ENCODE measurements at places on chromosomes 12 and 14.

GRCh38 chr12:58919231-58920101, 838 bp downstream of the LRIG3 start:
- no peak for DNase-seq

DNA sequence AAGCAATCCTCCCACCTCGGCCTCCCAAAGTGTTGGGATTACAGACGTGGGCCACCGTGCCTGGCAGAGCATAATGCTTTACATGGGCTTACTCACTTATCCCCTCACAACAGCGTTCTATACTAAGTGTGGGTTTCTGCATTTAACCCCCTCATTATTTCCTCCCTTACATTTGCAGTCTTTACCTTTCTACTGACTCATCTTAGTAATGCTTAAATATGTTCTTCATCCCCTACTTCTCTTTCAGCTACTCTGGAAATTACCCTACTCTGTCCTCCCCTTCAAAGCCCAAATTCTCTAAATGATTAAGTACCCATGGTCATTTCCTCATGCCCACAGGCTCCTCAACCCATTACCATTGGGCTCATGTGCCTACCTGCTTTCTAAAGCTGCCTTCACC, 40.7 kb downstream of the NKX2-1 start:
- no peak for DNase-seq

- DNase-seq: no peak
Measured at GRCh38 chr12:89082370-89082753, 269.9 kb downstream of the DUSP6 start.

GRCh38 chr12:54460317-54460923, 13.0 kb downstream of the GTSF1 start:
- DNase-seq: no peak

- no peak for DNase-seq
Measured at GRCh38 chr12:100901266-100901665, 106.7 kb downstream of the ANO4 start.

DNA sequence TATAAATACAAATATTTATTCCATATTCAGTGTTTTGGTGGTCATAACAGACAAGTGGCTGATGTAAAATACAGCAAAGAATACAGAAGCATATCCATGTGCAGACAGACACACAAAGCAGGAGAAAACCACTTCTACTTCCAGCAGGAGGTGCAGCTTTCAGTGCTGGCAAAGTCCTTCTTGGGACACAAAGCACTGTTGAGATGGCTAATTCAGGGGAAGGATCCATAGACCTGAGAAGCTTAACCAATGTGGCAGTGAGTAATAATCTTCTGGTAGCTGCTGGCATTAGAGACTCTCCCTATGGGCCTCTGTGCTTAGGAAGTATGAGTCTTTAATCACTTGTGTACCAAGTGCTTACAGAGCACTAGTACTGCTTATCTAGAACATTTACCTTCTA, 26.8 kb downstream of the AMN1 start:
- no peak for DNase-seq

DNA sequence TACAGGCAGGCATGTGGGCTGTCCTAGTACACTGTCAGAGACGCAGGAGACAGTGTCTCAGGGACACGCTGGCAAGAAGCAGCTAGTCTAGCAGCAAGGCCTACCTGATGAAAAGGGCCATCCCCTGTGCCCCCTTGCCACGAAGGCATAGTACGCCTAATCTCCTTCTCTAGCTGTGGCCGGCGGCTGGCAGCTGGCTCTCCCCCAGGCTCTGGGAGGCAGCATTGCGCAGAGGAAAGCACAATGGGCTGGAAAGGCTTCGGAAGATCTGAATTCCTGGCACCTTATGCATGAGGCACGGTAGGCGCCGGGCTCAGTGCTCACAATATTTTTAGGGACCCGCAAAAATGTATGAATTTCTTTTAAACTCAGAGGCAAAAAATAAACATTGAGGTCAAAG, 16.0 kb upstream of the PLEKHH1 start:
- DNase-seq: no peak

DNA sequence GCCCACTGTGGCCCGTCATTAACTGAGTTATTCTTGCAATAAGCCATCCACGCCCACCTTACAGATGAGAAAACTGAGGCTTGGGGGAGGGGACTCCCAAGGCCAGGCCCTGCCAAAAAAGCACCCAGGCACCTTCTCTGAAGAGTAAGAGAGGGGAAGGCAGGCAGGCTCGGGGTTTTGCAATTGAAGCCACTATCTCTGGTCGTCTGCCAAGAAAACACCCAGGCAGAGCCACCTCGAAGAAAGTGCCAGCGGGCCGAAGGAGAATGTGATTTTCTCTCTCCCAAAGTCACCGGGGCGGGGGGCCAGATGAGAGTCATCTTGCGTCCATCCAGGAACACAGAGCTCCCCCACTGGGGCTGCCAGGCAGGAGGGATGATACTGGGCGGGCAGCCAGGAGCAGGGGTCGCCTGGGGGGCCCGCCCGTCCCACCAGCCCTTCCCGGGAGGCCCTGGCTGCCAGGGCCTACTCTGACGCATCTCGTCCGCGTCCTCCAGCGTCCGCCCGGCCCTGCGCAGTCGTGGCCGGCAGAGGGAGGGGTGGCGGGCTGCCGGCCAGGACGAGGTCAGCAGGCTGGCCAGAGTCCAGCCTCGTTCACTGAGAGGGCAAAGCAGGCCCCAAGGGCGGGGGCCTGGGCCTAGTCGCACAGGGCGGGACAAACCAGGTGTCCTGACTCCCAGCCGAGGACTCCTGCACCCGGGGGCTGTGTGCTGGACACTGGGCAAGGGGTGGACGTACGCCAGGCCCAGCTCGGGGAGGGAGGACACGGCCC, 74.3 kb downstream of the RFLNA start:
- no peak for DNase-seq

GRCh38 chr12:93484315-93484981, 17.1 kb downstream of the MRPL42 start:
- no peak for DNase-seq

DNA sequence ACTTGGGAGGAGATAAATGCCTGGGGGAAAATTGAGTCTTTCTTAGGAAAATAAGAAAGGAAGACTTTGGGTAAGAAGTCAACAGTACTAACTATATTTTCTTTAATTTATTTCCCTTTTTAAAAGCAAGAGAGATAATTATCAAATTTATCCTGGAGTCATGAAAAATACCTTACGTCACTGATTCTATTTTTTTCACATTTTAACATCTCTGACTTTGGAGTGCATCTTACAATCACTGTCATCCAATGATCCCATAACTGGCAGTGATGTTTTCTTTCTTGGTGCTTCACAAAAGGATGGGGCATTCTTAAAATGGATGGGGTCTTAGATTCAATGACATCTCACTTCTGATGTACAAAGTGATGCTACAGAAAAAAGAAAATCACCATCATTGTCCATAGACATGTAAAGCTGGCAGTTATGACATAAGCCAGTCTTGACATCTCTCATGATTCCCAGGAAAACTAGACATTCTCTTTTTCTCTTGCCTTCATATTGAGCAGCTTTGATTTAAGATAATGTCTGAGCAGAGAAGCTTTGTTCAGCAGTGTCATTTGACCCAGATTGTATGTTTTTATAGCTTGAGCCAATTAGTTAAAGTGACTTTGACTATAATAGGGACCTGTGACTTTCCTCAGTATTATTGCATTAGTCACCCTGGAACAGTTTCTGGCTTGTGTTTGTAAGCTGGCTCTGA, 236.2 kb downstream of the EGLN3 start:
- no peak for DNase-seq

DNA sequence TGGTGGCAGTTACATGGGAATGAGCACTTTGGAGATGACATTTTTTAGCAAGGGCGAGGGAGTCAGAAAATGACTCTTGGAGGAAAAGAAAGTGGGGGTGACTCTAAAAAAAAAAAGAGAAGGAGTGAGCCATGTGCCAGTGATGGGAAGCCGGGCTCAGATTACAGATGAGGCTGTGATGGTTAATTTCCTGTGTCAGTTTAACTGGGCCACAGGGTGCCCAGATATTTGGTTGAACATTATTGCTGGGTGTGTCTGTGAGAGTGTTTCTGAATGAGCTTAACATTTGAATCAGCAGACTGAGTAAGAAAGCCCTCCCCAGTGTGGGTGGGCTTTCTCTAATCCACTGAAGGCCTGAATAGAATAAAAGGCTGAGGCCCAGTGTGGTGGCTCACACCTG, 26.8 kb upstream of the CCDC60 start:
- DNase-seq: no peak

GRCh38 chr12:70487440-70487839, 121.3 kb downstream of the KCNMB4 start:
- DNase-seq: no peak

- no peak for DNase-seq
Measured at GRCh38 chr12:2163177-2163941, 110.6 kb downstream of the CACNA1C start.

DNA sequence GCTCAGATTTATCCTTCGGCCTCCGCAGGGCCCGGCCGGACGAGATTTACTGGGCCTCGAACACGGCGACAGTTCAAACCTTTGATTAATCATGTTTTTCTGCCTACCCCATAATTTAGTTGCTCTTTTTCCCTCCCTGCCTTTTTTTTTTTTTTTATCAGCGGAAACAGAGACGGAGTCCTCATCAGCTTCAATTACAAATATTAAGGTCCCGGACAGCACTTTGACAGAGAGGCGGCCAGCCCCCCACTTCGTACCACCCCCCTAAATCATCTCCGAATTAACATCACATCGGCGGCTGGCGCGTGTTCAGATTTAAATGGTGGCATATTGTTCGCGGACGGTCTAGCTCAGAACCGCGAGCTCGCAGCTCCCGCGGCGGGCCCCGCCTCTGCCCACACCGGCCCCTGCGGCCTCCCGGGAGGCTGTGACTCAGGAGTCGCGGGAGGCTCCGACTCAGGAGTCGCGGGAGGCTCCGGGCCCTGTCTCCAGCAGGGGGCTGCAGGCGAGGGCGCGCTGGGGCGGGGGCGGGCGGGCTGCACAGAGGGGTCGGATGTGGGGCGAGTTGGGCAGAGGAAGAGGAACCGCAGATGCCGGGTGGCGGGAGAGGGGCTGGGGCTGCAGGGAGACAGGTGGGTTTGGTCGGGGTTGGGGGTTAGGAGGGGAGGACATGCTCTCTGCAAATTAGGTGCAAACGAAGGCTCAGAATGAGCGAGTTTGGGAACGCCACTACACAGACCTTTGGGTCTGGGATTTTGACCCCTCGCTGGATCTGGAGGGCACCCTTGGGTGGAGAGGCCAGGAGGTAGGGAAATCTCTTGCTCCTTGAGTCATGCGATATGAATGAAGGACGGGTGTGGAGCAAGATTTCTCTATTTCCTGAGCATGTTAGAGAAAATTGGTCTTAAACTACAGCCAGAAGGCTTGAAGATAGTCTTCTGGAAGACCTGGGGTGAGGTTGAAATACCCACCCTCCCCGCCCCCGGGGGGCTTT, 19.6 kb upstream of the ATP5MC2 start:
- no peak for DNase-seq

DNA sequence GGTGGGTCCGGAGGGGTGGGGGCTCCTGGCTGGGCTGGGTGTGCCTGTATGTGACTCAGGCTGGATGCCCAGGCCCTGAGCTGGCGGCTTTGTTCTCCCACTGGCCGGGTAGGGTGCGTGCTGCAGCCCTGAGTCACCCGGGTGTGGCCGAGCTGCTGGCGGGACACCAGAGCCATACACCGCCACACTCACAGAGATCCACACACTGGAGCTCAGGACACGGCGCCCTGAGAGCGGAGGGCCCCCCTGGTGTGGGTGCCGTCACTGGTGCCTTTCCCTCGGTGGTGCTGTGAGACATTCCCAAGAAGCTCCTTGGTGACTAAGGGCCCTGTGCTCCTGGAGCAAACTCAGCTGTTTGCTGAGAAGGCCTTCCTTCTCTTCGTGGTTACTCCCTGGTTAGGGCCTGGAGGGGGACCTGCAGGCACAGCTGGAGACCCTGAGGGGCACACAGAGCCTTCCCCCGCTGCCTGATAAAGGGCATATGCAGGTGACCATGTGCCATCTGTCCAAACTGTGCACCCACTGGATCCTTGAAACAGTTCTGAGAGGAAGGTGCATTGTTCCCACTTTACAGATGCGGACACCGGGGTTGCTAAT, 44.3 kb downstream of the KRT80 start:
- DNase-seq: no peak

- no peak for DNase-seq
Measured at GRCh38 chr12:4432878-4433744, 12.5 kb downstream of the FGF6 start.

DNA sequence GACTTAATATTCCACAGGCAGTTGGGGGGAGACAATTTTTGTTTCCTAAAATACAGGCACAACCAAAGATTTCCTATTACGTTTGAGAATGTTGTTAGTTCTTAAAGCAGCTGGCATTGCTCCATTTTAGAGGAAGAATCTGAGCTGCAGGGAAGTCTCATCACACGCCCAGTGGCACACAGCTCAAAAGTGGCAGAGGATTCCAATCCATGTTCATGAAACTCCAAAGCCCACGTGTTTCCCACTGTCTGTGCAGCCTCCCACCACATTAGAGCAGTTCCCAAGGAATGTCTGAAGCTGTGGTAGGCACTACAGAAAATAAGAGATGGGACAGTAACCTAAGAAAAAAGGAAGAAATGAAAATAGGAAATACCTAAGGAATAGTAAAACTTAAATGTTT, 6.1 kb upstream of the IL26 start:
- DNase-seq: no peak

DNA sequence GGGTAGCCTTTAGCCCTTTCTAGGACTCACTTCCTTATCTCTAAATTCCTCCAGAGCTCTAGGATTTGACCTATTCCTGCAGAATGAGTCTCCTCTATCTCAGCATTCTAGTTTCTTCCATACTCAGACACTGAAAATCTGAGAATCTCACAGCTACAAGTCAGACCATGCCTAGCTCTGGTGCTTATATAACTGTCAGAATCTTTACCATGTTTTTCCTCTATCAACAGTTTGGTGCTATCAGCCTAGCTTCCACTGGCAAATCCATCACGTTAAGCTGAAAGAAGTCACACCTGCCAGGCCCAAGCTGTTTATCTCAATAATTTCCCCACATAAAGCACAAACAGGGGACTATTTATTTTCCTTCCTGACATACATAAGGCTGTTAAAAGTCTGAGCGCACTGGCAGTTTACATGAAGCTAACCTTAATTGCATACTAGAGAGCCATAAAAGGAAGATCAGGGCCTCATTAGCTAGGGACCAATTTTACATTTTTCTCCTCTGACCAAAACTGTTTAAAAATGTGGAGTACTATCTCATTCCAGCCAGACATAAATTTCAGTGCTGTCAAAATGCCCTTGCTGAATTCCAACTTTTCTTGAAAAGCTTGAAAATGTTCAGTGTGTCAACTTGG, 270.5 kb downstream of the C12orf75 start:
- no peak for DNase-seq

GRCh38 chr14:71021347-71022011, 114.2 kb downstream of the PCNX1 start:
- DNase-seq: no peak

DNA sequence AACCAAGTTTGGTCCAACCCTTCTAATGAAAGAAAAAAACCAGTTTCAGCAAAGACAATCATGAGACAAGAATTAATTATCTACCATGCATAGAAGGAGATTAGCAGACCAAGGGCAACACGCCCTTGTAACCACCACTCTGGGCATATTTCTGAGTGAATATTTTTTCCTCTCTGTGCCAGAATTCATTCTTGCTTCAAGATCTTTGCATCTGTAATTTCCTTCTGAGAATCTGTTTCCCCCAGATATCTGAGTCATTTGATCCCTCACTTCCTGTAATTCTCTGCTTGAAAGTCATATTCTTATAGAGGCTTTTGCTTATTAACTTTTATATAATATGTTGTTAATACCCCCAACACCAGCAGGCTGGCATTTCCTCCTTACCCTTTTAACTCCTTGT, 243.7 kb downstream of the SLC16A7 start:
- DNase-seq: no peak
